ENCODE measurements at places on chromosomes 5 and 9.

GRCh38 chr9:1337169-1337568 is 287.0 kb downstream of the DMRT2 start:
- DNase-seq, result no peak

DNA sequence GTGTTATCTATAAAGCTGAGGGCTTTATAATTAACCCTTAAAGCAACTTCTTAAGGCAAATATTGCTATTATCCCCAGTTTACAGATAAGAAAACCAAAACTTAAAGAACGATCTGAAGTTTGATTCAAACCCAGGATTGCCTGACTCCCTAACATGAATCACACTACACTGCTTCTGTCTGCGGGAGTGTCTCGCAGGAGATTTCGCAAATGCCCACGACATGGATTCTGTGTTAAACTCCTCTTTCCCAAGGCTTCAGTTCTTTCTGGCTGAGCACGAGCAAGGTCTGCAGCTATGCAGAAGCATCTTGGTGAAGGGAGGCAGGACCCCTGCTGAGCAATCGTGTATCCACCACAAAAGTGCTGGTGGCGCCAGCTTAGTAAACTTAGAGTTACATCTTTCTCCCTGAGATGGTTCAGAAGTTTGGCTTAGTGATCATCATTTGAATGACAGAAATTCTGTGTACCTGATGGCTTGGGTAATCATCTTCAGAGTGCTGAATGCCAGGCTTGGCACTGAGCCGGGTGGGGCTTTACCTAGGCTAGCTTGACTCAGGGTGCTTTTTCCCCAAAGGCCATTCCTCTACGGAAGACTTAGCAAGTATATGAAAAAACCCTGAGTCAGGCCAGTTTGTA is 81.4 kb upstream of the PIK3R1 start:
- no peak for DNase-seq

GRCh38 chr5:3489239-3489843 is 106.3 kb upstream of the IRX1 start:
- DNase-seq, result no peak

- no peak for DNase-seq
Observed at GRCh38 chr9:71245651-71246050, 124.2 kb upstream of the TRPM3 start.

DNA sequence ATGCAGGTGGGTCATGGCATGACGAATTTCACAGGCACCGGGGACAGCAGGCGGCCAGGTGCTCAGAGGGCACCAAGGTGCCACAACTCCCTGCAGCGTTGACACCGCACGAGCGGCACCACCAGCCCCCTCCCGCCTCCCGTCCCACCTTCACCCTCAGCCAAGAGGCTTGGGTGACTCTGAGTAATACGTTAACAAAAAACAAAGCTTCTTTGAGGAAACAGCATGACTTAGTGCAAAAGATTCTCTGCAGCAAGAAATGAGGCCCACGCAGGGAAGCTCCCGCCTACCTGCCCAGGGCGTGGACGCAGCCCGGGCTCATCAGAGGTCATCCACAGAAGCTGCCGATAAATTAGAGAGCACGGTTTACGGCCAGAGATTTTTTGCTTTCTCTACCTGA is 4.1 kb downstream of the TMEM250 start:
- no peak for DNase-seq

DNA sequence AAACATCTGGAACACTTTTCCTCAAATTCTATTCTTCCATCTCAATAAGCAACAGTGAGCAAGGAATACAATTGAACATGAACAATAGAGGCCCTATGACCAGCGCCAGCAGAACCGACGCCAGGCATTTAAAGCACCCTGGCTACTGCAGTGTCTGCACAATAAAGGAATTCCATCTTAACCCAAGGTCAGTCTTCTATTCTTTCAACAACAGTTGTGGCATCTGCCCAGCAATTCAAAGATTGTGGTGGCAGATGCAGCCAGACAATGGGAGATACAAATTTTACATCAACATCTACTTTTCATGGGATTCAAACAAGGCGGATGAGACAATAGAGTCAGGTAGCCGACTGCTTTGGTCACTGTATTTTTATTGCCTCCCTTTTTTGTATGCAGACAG is 65.9 kb downstream of the ELL2 start:
- no peak for DNase-seq

- no peak for DNase-seq
Observed at GRCh38 chr5:17336054-17336453, 118.6 kb downstream of the BASP1 start.

- no peak for DNase-seq
Observed at GRCh38 chr5:125169396-125169795, 423.0 kb upstream of the ZNF608 start.

DNA sequence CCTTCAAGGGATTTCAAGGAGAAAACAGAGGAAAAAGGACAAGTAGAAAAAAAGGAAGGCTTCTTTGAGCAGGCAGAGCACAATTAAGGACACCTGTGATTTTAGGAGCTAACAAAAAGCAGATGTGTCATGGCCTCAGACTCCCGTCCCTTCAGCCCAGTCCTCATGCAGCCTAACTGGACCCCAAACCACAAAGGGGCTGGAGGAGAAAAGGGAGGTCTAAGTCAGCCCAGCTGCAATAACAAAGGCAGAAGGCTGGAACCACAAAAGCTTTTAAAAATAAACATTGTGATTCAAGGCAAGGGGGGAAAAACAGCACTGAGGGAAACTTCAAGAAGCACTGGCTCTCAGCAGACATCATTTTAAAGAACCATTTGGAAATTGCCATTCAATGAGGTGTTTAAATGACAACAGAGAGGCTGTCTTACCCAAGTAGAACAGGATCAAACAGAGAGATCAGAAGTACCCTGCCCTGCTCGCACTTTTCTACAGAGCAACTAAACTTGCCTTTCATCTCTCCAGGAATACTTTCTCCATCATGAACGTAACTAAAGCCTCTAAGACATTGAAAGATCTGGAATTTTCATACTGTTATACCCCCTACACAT is 89.3 kb downstream of the SEMA5A start:
- no peak for DNase-seq

GRCh38 chr9:111598733-111599091 is 735 bp downstream of the PTGR1 start:
- DNase-seq, result no peak

DNA sequence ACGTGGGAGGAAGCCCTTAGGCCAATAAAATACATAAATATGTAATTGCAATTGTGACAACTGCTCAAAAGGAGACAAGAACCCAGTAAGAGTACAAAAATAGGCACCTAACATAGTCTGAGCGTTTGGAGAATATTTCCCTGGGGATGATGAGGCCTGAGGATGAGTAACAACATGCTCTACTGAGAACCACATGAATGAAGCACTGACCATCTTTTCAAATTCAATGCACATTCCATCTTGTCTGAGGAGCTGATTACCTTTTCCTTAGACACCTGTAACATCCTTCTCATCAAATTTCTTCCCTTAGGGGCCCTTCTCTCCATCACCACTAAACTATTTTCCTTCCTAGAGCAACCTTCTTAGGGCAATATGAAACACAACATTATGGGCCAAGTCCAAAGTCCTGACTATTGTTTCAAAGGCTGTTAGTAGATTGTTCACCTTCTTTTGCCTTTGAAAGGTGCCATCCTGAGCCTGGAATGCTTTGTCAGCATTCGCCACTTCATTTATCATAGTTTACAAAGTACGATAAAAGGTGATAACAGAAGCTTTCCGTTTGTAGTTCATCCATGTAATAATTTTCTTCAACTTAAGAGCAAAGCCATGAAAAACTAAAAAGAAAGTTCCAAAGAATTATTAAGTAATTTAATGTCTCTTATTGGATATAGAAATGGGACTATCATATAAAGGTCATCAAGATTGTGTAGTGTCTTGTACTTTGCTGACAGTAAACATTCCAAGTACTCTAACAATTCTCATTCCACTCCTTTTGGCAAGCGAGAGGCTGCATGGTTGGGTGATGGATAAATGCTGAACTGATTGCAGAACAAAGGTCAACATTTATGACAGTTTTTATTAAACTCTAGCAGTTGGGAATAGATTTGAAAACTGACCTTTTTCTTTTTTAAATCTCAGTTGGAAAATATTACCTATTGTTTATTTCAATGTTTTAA is 471.3 kb downstream of the PDE4D start:
- no peak for DNase-seq

- DNase-seq, result no peak
Observed at GRCh38 chr9:76401176-76401575, 7.0 kb upstream of the RFK start.

GRCh38 chr9:101029315-101030085 is 973 bp downstream of the PLPPR1 start:
- DNase-seq, result no peak

DNA sequence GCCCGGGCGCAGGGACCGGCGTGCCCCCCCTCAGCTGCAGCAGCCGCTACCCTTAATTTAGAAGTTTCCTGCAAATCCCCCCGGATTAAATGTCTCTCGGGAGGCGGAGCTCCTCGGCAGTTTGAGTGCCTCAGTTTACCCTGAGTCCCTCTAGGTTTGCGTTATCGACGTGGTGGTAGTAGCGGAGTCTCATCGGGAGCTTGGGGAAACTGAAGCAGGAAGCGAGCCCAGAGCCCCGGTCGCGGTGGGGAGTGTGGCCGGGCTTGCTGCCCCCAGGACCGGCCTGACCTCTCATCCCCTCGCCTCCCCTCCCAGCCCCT is 529 bp upstream of the TPM2 start:
- DNase-seq, result no peak

DNA sequence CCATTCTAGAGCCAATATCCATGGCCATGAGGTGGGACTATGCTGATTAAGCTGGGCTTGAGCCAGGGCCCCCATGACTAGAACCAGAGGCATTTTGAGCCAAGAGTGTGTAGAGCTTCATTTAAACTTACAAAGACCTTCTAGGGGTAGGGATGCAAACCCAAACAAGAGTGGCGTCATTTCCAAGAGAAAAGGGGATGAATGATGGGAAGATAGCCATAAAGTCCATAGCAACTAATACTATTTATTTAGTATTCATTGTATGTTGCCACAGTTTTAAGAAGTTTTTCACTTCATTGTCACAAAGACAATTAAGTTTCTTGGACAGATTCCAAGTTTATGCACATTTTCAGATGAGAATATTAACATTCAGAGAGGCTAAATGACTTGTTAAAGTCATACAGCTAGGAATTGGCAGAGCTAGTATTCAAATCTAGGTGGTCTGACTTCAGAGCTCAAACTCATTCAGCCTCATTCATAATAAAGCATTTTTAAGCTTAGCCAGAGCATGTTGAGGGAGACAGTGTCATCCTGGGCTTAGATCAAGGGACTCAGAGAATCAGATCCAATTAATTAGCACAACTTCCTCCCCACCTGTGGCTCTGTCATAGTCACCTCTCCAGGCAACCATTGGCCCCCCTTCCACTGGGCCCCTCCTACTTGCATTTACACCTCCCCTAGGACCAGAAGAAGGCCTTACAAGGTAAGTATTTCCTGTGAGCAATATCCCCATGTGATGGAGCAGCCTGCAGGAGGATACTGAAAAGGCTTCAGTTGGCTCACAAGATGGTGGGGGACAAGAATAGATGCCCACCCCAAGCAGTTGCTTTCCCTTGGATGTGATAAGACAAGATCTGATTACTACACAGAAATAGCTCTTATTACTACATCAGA is 95.0 kb upstream of the PCSK1 start:
- DNase-seq, result no peak

DNA sequence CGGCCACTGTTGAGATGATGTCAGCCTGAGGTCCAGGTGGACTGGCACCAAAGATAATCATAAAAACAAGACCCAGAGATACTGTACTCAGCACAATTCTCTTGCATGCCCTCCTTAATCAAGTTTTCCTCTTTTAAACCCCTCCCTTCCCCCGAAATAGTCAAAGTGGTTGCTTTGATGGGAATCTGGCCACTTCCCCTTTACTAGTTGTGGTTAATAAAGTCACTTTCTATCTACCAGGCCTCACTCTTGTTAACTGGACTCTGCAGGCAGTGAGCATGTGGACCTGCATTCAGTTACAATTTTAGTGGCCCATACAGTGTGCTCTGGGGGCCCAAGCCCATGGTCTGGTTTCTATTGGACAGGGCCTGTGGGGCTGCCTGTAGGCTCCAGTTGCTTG is 17.5 kb downstream of the FBP2 start:
- no peak for DNase-seq

GRCh38 chr9:133108794-133109641 is 12.0 kb downstream of the RALGDS start:
- no peak for DNase-seq

GRCh38 chr9:34396276-34397214 is 19.8 kb upstream of the MYORG start:
- no peak for DNase-seq

DNA sequence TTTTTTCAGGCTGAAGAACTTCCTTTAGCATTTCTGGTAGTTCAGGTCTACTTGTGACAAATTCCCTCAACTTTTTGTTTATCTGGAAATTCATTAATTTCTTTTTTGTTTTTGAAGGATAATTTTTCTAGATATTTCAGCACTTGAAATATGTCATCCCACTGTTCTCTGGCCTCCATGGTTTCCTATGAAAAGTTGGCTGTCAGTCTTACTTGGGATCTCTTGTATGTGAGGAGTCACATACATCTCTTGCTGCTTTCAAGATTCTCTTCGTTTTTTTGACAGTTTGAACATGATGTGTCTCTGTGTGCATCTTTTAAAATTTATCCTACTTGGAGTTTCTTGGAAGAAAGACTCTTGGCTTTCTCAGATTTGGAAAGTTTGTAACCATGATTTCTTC is 79.5 kb downstream of the RIC1 start:
- no peak for DNase-seq

GRCh38 chr9:38342532-38342931 is 50.0 kb upstream of the ALDH1B1 start:
- DNase-seq, result no peak

GRCh38 chr9:83569326-83569725 is 31.1 kb upstream of the FRMD3 start:
- DNase-seq, result no peak

DNA sequence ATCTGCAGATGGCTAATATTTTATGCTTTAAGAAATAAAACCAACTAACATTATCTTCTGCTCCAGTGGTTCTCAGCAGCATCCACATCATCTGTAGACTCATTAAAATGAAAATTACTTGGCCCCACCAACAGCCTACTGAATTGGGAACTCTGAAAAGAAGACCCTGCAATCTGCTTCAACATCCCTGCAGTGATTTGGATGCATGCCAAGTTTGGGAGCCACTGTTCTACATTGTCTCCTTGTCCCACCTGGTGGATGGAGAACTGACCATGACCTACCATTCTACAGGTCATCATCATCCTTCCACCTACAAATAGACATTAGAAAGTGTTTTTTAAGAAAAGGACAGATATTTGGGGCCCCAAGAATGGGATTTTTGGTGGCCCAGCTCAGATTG is 71.1 kb downstream of the ACER2 start:
- no peak for DNase-seq

- DNase-seq, result no peak
Observed at GRCh38 chr9:81595887-81596543, 93.3 kb downstream of the TLE1 start.

- no peak for DNase-seq
Observed at GRCh38 chr9:134960701-134961181, 43.0 kb upstream of the FCN1 start.

DNA sequence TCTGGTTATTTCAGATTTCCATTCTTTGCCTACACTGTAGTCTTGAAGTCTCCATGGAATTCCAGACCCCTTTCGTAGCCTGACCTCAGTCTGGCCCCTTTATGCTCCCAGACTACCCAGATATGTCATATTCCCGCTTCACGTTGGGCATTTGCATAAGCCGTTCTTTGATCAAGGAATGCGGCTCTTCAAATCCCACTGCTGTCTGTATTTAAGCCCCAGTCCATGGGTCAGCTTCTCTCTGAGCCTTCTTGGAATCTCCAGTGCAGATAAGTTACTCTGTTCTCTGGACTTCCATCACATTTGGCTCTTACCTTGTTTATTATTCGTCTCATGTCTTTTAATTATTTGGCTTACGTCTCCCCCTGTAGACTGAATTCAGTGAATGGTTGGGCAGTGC is 97.4 kb downstream of the PARP8 start:
- no peak for DNase-seq
